ENCODE measurements at places on chromosomes 7 and 10.

DNA sequence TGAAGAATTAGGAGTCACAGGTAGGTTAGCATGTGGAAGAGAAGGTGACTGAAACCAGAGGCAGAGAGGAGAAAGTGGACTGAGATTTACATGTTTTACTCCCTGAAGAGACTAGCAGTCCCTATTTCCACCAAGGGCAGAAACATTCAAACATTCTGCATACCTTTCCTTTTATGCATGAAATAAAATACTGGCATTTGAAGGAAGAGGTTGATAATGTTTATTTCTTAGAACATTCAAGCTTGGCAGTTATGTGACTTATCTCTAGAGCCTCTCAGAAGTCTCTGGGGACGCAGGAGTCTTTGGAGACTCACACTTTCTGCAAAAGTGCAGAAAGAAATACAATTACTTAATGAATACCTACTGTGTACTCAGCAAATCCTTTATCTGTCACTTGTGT lies 507.1 kb upstream of the C7orf33 start:
- no peak for DNase-seq

- DNase-seq, result no peak
These were observed 7.4 kb upstream of the APBB1IP start for GRCh38 chr10:26430641-26431163.

GRCh38 chr10:91117505-91117904 lies 103.0 kb upstream of the PCGF5 start:
- no peak for DNase-seq

- no peak for DNase-seq
These were observed 80.2 kb downstream of the HTR7 start for GRCh38 chr10:90777621-90778020.

DNA sequence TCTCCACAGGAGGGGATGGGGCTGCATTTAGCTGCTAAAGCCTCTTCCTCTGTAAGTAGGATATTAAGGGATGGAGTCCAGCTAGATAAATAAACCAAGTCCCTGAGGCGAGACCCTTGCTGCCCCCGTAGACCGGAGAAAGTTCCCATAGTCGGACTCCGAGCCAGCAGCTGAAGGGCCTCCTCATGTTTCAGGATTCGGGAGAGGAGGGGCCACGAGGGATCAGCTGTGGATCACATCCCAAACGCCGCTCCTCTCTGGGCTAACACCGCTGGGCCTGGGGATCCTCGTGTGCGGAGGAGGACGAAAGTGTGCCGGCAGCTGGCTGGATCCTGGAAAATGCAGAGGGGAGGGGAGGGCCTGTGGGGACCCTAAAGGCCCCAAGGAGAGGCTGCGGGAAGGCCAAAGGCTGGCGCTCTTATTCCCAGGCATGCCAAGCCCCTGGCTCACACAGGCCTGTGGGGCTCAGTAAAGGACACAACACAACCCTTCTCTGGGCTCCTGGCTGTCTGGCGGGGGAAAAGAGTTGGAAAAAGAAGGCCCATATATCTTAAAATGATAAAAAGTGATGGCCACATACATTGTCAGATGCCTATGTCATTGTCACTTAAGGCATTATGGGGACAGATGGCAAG lies 82.5 kb upstream of the TMEM72 start:
- no peak for DNase-seq

GRCh38 chr10:35216303-35216905 lies 89.8 kb downstream of the CREM start:
- DNase-seq, result no peak

DNA sequence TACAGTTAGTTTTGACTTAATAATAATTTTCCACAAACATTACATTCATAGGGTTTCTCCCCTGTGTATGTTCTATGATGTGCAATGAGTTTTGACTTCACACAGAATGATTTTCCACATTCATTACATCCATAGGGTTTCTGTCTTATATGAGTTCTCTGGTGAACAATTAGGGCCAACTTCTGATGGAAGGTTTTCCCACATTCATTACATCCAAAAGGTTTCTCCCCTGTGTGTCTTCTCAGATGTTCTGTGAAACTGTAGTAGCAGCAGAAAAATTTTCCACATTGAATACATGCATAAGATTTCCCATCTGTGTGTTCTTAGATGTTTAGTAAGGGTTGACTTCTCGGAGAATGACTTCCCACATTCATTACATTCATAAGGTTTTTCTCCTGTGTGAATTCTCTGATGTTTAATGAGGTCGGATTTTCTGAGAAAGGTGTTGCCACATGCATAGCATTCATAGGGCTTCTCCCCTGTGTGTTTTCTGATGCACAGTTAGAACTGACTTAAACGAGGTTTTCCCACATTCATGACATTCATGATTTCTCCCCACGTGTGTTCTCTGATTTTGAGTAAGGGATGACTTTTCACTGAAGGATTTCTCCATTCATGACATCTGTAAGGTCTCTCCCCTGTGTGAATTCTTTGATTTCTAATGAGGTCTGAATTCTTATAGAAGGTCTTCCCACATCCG lies 118.5 kb downstream of the ZNF33B start:
- DNase-seq, result no peak

- DNase-seq, result no peak
These were observed 1.6 kb upstream of the LANCL2 start for GRCh38 chr7:55363386-55364170.

DNA sequence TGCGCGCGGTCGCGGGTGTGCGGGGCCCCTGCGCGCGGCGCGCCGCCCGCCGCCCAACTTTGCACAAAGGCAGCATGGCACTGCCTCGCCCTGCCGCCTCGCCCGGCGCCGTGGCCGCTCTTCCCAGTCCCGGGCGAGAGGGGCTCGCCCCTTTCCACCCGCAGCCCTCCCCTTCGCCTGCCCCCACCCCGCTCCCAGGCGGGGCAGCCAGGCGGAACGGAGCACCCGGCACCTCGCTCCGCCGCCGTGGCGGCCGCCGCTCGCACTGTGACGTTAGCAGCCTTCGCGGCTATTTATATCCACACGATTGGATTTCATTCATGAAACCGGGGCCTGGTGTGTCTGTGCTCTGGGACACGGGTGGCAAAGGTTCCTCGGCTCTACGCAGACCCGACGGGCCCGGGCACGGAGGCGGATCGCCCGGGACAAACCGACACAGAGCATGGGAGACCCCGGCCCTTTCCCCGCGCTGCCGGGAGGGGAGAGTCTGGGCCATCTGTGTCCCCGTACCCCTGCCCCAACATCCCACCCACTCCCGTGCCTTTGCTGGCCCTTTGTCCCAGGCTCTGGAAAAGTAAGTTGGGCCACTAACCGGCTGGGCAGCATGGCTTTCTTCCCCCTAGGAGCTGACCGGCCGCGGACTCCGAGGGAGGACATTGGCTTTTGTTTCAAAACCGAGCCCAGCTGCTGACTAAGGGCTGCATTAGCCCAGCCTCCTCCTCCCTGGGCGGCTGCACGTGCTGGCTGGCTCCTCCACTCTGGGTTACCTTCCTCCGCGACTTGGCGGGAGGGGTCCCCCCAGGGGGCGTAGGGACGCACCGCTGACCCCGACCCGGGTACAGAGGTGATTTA lies at the start of gene RHOBTB1:
Gene RHOBTB1 (minus strand): TSS at position 128 of the 852 bp plus-strand sequence. CDS start 32,643 bp downstream, outside the sequence.
- peak; percentile 12 for DNase-seq

DNA sequence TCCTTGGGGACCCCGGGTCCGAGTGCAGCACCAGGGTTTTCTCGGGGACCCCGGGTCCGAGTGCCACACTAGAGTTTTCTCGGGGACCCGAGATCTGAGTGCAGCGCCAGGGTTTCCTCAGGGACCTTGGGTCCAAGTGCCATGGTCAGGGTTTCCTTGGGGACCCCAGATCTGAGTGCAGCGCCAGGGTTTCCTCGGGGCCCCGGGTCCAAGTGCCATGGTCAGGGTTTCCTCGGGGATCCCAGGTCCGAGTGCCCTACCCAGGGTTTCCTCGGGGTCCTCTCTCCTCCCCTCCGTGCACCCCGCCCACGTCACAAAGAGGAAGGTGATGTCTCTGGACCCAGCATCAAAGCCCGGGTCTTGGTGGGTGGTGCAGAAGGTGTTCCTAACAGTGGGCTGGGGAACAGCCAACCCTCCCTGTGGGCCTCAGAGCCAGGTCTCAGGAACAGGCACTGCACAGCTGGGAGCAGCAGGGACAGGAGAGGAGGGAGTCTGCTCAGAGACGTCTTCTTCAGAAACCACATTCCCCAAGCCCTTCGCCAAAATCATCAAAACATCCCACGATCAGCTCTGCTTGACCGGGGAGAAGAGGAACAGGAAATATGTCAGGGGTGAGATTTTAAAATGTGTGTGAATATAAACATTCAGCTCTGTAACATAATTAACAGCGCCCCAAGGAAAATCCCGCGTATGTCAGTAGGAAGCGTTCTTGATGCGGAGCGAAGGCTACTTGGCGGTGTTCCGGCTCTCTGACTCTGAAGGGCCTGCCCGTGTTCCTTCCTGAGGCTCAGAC lies 540.7 kb downstream of the DNAJB6 start:
- no peak for DNase-seq

DNA sequence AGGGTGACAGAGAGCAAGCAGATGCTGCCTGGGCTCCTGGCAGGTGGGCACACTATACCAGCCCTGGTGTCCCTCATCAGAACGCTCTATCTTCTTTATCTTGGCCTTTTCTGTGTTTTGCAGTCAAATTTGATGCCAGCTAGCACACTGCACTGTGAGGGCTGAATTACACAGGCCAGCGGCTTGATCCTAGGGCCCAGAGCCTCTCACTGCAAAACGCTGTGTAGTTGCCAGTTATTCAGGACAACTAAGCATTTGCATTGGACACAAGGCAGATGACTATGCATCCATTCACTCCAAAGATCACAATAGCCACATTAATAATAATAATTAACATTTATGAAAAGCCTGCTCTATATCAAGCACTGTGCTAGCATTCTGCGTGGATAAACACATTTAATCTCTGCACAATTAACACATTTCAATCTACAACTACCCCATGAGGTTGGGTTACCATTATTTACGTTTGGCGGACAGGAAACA lies 100.3 kb downstream of the PAXIP1 start:
- DNase-seq, result no peak

DNA sequence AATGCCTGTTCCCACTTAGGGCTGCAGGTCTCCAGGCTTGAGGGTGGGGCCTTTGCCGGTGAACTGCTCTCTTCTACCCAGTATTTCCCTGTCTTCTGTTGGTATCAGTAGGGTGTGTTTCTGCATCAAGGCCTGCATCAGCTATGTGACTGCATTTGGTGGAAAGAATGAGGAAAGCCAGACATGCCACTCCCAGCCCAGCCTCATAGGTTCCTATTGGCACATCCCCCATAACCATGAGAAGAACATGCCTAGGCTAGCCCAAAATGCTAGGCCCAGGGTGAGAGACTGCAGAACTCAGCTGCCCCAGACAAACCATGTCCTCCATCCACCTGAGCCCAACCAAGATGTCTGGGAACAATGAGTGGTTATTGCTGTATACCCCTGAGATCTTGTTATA lies 380.3 kb upstream of the ADARB2 start:
- no peak for DNase-seq

- no peak for DNase-seq
These were observed 148.0 kb upstream of the INSYN2A start for GRCh38 chr10:127344346-127344745.

GRCh38 chr7:123004931-123005330 lies 9.4 kb upstream of the TAS2R16 start:
- no peak for DNase-seq

DNA sequence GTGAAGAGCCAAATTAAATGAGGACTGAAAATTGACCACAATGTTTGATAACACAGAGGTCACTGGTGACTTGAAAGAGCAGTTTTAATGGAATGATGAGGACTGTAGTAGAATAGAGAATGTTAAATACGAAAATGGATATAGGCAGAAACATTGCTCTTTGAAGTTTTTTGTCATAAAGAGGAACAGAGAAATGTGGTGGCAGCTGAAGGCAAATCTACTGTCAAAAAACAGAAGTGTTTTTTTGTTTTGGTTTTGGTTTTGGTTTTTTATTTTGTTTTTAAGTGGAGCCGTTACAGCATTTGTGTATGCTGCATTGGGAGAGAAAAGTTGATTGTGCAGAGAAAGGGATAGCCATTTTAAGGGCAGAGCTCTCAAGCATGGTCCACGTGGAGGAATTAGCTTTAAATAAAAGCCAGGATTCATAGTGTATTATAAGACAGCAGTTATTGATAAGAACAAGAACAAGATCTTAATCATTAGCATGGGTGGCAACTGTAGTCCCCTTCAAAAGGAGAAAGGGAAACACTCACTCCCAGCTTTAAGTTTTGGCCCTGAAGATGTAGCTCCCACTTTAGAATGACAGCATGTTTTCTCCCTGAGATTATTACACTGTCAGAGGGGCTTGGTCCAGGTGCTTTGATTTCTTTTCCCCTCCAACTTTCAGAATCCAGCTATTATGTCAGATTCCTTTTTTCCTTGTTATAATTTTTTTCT lies 156.7 kb upstream of the BET1 start:
- DNase-seq, result no peak

DNA sequence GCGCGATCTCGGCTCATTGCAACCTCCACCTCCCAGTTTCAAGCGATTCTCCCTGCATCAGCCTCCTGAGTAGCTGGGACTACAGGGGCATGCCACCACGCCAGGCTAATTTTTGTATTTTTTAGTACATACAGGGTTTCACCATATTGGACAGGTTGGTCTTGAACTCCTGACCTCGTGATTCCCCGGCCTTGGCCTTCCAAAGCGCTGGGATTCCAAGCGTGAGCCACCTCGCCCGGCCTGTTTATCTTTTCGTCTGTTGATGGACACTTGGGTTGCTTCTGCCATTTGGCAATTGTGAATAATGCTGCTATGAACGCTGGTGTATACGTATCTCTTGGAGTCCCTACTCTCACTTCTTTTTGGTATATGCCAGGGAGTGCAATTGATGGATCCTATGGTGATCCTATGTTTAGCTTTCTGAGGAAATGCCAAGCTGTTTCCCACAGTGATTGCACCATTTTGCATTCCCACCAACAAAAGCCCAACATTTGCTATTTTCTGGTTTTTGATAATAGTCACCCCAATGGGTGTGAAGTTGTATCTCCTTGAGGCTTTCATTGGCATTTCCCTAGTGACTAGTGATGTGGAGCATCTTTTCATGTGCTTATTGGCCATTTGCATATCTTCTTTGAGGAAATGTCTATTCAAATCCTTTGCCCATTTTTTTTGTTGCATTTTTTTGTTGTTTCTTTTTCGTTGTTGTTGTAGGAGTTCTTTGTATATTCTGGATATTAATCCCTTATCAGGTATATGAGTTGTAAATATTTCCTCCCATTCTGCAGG lies 3.5 kb downstream of the ANTXRL start:
- no peak for DNase-seq

GRCh38 chr10:74787457-74787856 lies 38.9 kb upstream of the KAT6B start:
- no peak for DNase-seq

DNA sequence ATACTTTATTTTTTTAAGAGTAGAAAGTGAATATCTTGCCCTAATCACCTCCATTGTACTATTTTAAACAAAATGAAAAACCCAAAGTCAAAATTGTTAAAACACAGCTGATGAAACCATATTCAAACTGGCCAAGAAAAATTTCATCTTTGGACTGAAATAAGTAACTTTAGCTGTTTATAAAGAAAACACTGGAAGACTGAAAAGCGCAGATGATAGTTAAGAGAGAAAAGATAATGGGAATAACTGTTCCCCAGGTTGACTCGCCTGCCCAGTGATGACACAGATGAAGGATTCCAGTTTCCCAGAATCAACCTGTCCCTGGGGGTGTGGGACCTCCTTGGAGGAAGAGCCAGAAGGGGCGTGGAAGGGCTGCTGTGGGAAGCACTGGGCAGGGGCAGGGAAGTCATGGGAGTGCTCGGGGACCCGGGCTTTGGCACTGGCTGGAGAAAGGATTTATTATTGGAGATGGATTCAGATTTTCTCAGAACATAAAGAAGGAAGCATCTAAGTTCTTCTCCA lies 43.1 kb downstream of the DENND2A start:
- no peak for DNase-seq

Measured in T follicular helper cell (primary cell).